ENCODE measurements at places on chromosomes 6 and 20.
A peak's percentile ranks its signal among the peaks of the same experiment; 100 is the strongest.

- no peak for DNase-seq
Observed at GRCh38 chr6:146855889-146856288, 257.1 kb downstream of the ADGB start.

- no peak for DNase-seq
Observed at GRCh38 chr6:40903456-40903855, 135.6 kb downstream of the UNC5CL start.

DNA sequence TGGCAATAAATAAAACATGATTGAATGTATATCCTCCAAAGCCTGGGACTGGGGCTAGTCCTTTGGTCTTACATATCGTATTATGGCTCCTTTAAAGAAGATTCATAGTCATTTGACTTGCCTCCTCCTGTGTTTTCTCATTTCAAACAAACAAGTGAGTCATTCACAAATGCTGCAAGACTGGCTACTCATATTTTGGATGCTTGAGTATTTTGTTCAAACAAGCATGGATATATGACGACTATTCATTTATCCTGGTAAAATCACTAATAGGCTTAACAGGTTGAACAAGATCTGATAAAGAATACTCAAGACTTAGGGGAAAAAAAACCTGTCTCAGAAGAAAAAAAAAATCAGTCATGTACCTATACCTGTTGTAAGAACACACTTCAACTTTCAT, 111.1 kb upstream of the CCDC28A start:
- DNase-seq = no peak

GRCh38 chr6:110614106-110614505, 137.7 kb upstream of the SLC22A16 start:
- DNase-seq = no peak

GRCh38 chr20:24754691-24755090, 194.4 kb upstream of the CST7 start:
- DNase-seq = no peak

DNA sequence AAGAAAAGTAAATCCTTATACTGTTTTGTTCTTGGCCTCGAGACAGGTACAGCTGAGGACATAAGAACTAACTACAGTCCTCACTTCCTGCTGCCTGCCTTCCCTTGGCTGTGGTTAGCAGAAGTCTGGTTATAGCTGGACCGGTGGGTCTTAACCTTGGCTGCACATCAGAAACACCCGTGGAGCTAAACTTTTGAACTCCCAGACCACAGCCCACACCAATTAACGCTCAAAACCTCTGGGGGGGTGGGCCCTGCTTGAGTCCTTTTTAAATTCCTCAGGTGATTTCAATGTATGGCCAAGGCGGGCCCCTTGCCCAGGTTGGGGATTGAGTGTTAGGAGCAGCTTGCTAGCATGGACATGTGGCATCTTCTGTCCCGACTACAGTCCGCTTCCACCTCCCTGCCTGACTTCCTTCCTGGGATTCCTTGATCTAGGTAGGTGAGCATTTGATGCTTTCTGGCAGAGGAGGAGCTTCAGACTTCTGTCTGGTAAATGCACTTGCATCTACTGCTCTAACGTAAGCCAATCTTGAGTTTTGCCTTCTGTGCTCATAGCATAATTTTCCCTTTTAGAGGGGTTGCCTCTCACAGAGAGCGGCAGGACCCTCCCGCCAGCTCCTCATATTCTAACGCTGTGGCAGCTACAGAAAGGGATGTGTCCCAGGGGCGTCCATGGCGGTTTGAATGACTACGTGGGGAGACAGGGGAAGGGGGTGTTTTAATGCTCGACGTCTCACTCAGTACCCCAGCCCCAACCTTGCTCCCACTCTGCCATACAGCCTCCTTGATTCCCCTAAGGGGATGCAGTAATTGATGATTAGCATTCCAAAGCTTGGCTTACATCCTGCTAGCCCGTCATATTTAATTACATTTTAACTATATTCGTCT, 390.1 kb downstream of the ZFAND3 start:
- DNase-seq = no peak

- no peak for DNase-seq
Observed at GRCh38 chr20:32480371-32481241, 104.5 kb downstream of the NOL4L start.

GRCh38 chr6:157912326-157912725, 69.3 kb upstream of the SYNJ2 start:
- peak; percentile 86 for DNase-seq

DNA sequence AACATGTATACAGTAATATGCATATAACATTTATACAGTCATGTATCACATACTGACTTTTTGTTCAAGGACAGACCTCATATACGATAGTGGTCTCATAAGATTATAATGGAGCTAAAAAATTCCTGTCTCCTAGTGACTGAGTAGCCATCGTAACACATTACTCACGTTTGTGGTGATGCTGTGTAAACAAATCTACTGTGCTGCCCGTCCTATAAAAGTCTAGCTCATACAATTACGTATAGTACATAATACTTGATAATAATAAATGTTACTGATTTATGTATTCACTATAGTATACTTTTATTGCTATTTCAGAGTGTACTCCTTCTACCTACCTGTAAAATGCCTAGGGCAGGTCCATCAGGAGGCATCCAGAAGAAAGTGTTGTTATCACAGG, 17.4 kb downstream of the SERAC1 start:
- no peak for DNase-seq

- no peak for DNase-seq
Observed at GRCh38 chr20:58715801-58716475, 23.3 kb downstream of the NPEPL1 start.

DNA sequence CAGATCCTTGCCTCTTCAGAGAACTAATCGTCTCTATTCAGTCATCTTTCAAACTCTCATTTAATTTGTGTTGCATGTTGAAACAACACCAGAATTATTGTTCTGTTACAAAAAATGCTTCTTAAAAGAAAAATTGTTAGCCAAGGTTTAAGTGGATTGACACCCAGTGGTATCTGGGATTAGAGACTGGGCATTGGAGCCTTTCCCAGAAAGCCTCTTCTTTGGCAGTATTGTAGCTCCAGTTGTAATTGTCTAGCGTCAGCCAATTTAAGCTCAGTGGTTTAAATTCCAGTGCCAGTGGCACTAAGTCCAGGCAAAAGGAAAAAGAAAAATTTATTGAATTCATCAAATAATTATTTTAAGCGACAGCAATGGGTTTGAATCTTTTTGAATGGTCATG, 801 bp downstream of the CCDC28A start:
- DNase-seq = no peak

GRCh38 chr20:46642265-46642968, 8.8 kb downstream of the SLC13A3 start:
- no peak for DNase-seq

GRCh38 chr6:23601811-23602345, 524.1 kb upstream of the NRSN1 start:
- no peak for DNase-seq

DNA sequence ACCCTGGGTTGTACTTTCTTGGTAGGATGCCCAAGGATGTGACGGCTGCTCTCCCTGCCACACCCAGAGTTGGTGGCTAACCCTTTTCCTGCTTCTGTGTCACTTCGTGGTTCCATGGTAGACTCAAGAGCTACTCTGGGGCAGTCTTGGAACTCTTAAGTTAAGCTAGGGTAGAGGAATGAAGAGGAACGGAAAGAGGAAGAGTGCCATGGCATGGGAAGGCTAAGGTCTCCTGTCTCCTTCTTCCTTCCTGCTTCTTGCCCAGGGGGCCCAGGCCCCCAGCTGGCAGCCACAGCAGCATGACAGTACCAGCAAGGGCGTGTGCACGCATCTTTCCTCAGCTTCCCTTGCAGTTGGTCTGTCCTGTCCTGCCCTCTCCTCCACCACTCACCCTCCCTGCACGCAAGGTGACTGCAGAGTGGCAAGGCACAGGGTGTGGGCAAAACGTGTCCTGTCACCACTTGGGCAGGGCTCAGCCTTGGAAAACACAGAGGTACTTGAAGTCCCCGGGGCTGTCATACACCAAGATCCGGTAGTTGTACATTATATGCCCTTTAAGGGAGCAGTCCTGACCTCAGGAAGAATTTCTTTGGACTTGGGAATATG, 39.8 kb upstream of the TGM3 start:
- no peak for DNase-seq

Data from non-pigmented ciliary epithelial cell (primary cell).